ENCODE measurements at places on chromosomes 1 and 21.

DNA sequence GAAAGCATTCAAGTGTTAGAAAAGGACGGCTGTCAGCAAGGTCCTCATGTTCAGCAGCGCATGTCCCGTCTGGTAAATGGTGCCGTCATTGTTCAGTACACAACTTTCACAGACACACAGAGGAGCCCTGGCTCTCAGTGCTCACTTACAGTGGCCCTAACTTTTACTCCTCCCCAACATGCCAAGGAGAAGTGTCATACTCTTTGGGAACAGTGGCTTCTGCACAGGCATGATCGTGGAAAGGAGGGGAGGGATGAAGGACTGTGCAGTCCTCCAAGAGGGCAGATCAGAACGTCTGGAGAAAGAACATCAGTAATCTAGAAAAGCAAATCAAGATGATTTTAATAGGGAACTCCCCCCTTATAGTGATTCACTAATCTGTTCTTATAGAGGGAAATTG is 3.8 kb upstream of the GRHL3 start:
- no peak for DNase-seq

DNA sequence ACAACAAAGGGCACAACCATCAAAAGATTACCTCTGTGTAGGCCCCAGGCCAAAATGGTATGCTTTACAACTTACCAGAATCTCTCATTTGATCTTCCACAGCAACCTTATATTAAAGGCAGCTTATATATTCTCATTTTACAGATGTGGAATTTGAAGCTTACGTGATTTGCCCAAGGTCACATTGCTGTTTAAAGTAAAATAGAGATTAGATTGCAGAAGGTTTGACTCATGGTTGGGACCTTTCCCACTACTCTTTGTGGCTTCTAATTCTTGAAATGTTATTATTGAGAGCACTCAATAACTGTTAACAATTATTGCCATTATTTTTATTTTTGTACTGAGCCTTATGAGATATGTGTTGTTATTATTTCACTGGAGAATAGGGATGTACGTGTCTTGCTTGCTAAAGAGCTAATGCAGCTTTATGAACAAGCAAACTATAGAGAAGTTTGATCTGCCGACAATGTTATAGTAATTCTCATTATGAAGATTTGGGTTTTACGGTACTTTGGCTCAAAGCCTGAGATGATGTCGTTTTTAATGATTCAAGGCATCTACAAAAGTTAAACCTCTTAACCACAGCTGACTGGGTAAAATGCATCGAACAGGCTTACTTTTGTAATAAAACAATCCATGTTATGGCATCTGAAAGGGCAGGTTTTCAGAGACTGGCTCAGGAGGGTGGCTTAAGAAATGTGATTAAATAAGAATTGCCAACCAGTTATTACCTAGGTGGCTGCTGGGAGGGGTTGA is 43.3 kb upstream of the TSNAX start:
- no peak for DNase-seq

GRCh38 chr1:234200566-234200965 is 172.7 kb upstream of the COA6 start:
- DNase-seq, result no peak

DNA sequence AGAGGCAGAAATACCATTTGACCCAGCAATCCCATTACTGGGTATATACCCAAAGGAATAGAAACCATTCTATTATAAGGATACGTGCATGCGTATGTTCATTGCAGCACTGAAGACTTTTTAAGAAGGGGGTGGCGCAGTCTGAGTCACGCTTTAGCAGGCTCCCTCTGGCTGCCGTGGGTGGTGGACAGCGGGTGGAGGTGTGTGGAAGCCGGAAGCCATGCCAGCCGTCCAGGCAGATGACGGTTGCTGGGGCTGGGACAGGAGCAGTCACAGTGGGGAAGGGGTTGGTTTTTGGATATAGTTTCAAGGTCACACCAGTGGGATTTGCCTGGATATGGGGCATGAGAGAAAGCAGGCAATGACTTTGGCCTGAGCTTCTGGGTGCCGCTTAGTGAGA is 270.5 kb downstream of the GRIK3 start:
- no peak for DNase-seq

DNA sequence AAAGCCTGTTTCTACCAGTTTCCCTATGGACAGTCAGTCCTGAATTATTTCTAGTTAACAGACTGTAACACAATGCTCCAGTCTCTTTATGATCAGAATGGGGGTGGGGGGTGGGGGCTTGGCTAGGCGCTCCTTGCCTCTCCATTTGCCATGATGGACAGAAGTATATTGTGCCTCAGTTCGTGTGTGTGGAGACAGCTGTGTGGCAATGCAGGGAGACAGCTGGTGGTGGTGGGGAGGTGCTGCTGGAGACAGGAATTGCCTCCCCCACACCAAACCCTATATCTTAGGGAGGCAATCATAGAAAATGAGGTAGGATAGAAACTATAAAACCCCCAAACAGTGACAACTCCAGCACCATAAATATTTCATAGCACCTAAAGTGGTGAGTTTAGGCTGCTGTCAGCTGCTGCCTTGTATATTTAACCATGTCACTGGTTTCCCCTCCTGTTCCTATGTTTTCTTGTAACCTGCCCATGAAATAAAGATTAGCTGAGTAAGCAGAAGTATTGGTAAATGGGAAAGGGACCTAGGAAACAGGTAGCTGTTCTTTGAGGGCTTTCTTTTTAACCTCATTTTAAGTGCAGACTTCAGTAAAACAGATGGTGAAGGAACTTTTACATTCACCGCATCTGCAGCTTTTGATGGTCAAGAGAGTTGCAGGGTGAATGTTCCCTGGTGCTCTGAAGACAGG is 3.4 kb downstream of the PLXNA2 start:
- no peak for DNase-seq

Measured in activated CD8-positive, alpha-beta memory T cell treated with anti-CD3 and anti-CD28 coated beads for 1 hour (primary cell).